Activated naive CD4-positive, alpha-beta T cell (primary cell): ENCODE measurements at places on chromosomes 7 and 10.

DNA sequence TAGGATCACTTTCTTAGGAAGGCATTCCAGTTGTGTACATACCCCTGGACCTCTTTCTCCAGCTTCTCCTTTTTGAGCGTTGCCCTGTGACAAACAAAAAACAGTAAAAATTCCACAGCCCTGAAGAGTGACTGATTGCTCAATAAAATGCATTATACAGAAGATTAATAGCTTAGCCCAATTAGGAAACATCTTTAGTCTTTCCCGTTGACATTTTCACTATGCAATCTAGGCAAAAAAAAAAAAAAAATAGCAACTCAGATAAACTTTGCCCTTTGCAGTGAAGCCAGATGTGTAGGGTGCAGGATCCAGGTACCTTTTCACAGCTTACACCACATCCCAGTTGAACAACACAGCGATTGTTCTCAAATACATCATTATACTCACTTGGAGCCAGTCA is 17.9 kb downstream of the COL28A1 start:
- no peak for DNase-seq

GRCh38 chr10:34237898-34238455 is 577.1 kb downstream of the PARD3 start:
- no peak for DNase-seq

GRCh38 chr7:112152186-112152585 is 54.0 kb downstream of the DOCK4 start:
- no peak for DNase-seq

GRCh38 chr10:30155401-30155800 is 96.0 kb upstream of the JCAD start:
- DNase-seq = no peak

- DNase-seq = no peak
Observed at GRCh38 chr10:111990734-111991133, 192.8 kb downstream of the GPAM start.

DNA sequence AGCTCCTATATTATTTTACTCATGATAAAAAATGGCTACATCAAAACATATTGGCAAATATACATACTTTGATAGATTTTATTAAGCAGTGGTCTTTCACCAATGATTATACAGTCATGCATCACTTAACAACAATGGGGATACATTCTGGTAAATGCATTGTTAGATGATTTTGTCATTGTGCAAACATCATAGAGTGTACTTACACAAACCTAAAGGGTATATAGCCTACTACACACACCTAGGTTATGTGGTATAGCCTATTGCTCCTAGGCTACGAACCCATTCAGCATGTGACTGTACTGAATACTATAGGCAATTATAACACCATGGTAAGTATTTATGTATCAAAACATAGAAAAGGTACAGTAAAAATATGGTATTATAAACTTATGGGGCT is 98.9 kb upstream of the IL6 start:
- DNase-seq = no peak

GRCh38 chr7:46839651-46840050 is 742.3 kb downstream of the TNS3 start:
- DNase-seq = no peak

DNA sequence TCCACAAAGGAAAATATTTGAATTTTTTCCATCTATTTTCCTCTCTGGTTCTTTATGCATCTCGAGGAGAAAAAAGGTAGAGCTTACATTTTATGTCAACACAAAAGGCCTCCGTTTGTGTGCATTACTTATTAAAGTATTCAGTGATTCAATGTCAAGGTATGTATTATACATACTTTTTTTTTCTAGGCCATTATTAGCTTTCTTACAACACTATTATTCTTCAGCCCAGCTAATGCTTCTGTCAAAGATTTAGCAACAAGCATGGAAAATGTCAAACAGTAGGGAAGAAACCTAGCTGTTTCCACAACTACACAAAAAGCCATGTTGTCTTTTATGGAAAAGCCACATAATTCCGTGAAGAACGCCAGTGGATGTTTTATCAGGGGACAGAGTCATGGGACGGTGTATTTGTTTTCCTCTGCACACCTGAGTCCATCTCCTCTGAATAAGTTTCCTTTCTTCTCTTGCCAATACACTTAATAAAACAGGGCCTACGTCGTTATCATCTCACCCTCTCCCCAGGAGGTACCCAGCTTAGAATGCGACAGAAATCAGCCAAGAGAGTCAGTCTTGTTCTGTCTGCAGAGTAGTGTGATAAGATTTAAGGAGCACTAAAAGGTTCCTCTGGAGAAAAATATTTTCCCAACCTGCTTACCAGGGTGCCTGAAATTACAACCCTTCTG is 209.7 kb upstream of the AUTS2 start:
- no peak for DNase-seq

- DNase-seq = no peak
Observed at GRCh38 chr7:73894733-73895551, 34.0 kb downstream of the TMEM270 start.

GRCh38 chr10:132141526-132142395 is 45.0 kb upstream of the DPYSL4 start:
- no peak for DNase-seq

- DNase-seq = no peak
Observed at GRCh38 chr10:110773693-110774068, 98.0 kb upstream of the PDCD4 start.

- no peak for DNase-seq
Observed at GRCh38 chr7:36084485-36085091, 68.5 kb upstream of the EEPD1 start.

DNA sequence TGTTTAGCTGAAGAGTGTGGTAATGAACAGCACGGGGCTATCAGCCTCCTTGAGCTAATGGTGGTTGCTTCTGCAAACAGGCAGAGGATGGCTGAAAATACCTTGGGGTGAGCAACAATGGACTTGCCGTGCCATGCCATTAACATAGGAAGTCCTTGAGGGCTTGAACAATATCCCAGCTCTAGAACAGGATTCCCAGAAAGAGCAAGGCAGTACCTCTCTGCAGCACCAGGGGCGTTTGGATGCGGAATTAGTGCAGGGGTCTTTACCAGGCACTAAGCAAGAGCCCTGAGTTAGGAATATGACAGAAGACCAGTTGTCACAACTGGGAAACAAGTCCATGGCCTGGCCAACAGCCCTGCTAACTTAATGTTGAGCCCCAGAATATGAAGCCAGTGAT is 143.2 kb upstream of the COBL start:
- no peak for DNase-seq

- DNase-seq = no peak
Observed at GRCh38 chr7:22945584-22945983, 68.3 kb downstream of the HYCC1 start.

DNA sequence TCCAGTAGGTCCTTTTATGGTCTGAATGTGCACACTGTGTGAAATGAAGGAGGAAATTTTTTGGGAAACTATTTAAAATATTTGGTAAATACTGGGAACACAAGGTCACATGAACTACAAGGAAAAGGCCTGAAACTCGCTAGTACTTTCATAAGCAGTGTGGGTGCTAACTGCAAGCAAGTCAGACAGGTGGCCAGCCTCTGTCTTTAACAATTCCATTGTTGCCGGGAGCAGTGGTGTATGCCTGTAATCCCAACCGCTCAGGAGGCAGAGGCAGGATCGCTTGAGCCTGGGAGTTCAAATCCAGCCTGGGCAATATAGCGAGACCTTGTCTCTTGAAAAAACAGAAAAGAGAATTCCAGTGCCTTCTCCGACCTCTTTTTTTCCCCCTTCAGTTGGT is 37.5 kb downstream of the SMURF1 start:
- no peak for DNase-seq

- no peak for DNase-seq
Observed at GRCh38 chr10:25117757-25118156, 57.0 kb upstream of the GPR158 start.

- no peak for DNase-seq
Observed at GRCh38 chr7:72059925-72060324, 352.2 kb downstream of the CALN1 start.

DNA sequence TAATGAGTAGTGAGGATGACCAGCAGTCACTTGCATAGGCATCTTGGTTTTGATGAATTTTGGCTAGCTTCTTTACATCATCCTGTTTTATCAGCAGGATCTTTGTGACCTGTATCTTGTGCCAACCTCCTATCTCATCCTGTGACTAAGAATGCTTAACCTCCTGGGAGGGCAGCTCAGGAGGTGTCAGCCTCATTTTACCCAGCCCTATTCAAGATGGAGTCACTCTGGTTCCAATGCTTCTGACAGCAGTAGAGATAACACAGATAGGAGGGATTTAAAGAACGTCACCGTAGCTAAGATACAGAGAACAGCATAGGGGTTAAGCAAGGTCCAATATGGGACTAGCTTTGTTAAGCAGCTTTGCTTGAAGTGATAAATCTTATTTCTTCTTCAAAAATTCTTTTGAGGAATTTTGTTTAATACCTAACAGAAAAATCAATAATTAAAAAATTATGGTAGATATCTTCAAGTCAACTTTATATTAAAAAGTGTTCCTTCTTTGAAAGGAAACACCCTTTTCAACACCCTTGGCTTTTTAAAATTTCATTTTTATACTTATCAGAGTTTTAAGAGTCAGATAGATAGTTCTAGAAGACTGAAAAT is 39.9 kb downstream of the TMEM229A start:
- DNase-seq = no peak

DNA sequence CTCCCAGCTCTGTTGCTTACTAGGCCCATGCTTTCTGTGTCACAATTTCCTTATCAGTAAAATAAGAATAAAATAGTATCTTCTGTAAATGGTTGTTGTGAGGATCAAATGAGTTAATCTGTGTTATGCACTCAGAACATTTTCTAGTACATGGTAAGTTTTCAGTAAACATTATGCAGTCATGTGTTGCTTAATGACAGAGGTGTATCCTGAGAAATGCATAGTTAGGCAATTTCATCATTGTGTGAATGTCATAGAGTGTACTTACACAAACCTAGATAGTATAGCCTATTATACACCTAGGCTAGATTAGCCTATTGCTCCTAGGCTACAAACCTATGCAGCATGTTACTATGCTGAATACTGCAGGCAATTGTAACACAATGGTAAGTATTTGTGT is 4.4 kb downstream of the PTTG1IP2 start:
- no peak for DNase-seq

- DNase-seq = no peak
Observed at GRCh38 chr10:17454161-17455014, at the start of gene ST8SIA6. Gene ST8SIA6, minus strand, starts transcription at chr10:17454595. Its CDS starts 340 bp downstream, at chr10:17454255.

DNA sequence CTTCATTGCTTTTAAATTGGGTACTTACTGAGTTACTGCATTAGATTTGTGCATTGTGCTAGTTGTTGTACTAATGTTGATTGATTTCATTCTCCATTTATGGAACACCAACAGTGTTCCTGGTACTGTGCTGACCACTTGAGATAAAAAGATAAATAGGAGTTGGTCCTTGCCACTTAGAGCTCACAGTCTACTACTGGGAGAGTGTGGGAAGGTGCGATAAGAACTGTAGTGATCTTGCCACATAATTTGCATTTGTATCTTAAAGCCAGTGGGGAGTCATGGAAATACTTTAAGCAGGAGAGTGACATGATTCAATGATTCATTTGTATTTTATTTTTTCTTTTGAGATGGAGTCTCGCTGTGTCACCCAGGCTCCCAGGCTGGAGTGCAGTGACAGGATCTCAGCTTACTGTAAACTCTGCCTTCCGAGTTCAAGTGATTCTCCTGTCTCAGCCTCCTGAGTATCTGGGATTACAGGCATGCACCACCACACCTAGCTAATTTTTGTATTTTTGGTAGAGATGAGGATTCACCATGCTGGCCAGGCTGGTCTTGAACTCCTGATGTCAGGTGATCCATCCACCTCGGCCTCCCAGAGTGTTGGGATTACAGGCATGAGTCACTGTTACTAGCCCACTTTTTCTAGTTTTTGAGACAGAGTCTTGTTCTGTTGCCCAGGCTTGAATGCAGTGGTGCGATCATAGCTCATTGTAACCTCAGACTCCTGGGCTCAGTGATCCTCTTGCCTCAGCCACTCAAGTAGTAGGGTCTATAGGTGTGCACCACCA is 51.2 kb upstream of the TMEM248 start:
- no peak for DNase-seq

- no peak for DNase-seq
Observed at GRCh38 chr7:12490107-12490688, 80.3 kb upstream of the SCIN start.

DNA sequence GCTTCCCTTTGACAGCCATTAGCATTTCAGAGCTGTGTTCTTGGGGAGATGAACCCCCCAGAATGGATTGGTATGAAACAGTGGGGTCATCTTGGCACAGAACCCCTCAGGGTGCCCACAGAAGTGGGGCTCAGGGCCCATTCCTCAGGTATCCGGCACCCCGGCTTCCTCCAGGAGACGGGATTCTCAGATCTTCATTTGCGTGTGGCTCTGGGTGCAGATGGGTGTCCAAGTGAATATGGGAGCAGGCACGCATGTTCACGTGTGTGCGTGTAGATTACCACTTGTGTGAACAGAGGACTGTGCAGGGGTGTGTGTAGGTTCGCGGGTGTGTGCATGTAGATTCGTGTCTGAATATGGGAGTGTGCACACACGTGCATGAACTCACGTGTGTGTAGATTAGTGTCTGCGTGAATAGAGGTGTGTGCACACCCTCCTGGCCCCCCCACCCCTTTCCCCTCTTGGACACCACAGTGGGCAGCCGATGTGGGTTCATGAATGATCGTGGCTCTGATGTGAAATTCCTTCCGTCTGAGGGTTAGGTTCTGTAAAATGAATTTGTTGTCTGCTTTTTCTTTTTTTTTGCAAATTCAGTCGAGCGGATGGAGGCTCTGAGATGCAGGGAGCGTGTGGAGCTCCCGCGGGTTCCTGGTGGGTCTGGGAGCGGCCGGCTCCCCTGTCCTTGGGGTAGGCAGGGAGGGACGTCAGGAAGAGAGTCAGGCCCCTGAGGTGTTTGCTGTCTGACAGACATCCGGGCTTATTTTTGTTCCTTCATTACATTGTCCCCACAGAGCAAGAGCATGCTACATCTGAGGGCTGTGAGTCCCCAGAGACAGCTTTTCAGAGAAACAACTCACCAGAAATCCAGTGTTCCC is 7.4 kb downstream of the ELFN1 start:
- no peak for DNase-seq
